ENCODE measurements at places on chromosomes 11 and 22. TPM values are rescaled to one million over a fixed set of nuclear protein-coding genes. Genes with fewer than 3 reads are reported as not detected.

DNA sequence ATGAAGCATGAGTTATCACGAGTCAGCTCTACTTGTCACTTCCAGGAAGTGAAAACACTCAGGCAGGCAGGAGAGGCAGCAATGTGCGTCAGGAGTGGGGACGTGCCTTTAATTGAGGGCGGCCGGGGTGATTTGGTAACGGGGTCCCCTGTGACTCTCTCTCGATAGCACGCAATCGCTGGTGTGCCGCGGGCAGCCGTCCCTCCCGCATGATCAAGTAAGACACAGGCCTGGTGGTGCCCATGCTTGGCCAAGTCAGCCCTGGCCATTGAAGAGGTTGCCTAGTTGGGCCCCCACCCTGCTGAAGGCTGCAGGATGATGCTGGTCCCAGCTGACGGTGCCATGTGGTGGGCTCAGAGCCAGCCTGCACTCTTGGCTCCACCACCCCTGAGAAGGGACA, 29.7 kb downstream of the CACNG2 start:
- DNase-seq = no peak

- DNase-seq = no peak
Observed at GRCh38 chr11:78822931-78823423, 248.3 kb upstream of the NARS2 start.

VPS26B gene
- 54.8 TPM for total RNA-seq

GRCh38 chr11:115396533-115396932, 107.7 kb downstream of the CADM1 start:
- no peak for DNase-seq

DNA sequence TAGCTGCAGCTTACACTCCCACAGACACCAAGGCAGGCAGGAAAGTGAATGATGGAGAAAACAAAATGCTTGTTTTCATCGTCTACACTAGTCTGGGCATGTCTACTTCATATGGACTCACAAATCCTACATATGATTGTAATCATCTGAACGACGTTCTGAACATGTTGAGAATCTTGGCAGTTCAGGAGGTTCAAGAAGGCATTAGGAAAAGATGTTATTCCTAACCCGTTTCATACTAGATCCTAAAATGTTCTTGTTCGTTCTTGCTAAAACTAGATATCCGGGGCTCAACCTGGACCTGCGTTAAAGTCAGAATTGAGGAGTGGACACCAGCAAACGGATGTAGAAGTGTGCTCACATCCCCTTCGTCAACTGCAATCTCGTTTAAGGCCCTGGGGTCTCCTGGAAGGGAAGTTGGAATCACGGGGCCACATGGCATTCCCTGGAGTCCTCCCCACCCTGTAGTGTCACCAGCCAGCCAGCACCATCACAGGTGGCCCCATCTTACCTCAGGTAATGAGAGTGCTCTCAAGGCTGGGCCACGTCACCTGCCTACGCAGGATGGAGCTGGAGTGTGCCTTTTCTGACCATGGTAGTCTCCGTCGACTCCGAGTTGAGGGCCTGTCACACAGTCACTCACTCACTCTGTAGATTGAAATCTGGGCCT, 37.3 kb downstream of the C11orf58 start:
- no peak for DNase-seq

- DNase-seq = peak; percentile 78
Observed at GRCh38 chr11:62909107-62909894, 11.9 kb downstream of the CHRM1 start.

GRCh38 chr11:19216709-19217374, 15.1 kb upstream of the CSRP3 start:
- DNase-seq = no peak

DNA sequence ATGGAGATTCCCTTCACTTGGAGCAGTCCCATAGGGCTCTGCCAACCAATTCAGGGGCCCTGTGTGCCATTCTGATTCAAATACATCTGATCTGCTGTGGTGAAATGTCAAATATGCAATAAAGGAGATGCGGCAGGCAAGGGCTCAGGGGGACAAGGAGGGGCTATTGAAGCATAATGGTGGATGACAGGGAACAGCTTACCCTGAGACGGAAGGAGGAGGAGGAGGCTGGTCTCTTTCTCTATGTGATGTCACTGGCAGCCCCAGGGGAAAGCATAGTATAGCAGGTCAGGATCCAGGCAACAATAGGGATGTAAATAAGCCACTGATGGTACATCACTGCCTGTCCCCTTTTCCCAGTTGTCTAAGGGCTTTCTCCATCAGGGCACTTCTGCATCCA, 350.9 kb upstream of the SYN3 start:
- no peak for DNase-seq

DNA sequence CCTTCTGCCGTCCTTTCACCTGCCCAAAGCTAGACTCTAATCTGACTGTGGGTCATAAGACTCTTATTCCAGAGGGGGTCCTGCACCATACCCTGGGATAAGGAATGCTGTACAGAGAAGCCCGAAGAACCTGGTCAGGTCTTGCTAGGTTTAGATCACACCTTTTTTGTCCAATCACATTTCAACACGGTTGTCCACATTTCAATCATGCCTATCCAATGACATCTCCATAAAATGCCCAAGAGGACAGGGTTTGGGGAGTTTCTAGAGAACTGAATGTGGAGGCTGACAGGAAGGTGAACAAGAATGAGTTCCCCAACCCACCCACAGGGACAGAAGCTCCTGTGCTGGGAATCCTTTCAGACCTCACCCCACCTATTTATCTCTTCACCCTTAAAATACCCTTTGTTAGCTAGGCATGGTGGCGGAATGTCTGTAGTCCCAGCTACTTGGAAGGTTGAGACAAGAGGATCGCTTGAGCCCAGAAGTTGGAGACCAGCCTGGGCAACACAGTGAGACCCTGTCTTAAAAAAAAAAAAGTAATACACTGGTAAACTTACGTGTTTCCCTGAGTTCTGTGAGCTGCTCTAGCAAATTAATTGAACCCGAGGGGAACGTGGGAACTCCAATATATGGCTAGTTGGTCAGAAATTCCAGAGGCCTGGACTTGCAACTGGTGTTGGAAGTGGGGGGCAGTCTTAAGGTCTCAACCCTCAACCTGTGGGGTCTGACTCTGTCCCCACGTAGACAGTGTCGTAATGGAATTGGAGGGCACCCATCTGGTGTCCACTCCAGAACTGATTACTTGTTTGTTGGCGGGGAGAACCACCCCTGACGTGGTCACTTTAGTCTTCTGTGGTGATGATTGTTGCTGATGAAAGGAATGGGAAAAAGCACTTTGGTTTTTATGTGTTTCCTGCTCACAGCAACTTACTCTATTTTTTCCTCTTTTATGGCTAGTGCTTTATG, 17.8 kb downstream of the TCIRG1 start:
- DNase-seq = no peak

- DNase-seq = peak; percentile 62
Observed at GRCh38 chr22:22787786-22788459, 99.7 kb upstream of the IGLL5 start.

RFPL3 gene
- total RNA-seq = not detected

ENTHD1 gene
- total RNA-seq = 0.09 TPM

DNA sequence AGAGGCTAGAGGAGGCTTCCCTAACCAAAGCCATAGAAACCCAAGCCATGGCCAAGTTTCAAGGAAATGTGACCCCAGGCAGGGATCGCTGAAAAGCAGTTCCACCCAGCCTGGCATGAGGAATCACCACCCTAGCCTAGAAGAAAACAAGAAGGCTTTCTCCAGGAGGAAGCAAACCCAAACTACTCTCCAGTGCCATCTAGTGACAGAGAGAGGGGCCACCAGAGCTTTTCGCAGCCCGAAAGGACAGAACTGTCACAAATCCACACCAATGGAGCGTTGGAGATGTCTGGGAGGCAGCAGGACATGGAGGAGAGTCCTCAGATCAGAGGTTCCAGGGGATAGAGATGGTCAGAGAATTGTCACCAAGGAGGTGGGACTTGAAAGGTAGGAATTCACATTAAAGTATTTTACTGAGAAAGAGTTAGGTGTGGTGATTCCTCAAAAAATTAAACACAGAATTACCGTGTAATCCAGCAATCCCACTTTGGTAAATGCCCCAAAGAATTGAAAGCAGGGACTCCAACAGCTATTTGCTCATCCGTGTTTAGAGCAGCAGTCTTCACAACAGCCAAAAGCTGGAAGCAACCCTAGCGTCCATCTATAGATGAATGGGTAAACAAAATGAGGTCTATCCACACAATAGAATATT, 67.3 kb upstream of the NUP50 start:
- peak; percentile 57 for DNase-seq

GRCh38 chr22:44816141-44816540, 63.8 kb downstream of the ARHGAP8 start:
- DNase-seq = no peak

DNA sequence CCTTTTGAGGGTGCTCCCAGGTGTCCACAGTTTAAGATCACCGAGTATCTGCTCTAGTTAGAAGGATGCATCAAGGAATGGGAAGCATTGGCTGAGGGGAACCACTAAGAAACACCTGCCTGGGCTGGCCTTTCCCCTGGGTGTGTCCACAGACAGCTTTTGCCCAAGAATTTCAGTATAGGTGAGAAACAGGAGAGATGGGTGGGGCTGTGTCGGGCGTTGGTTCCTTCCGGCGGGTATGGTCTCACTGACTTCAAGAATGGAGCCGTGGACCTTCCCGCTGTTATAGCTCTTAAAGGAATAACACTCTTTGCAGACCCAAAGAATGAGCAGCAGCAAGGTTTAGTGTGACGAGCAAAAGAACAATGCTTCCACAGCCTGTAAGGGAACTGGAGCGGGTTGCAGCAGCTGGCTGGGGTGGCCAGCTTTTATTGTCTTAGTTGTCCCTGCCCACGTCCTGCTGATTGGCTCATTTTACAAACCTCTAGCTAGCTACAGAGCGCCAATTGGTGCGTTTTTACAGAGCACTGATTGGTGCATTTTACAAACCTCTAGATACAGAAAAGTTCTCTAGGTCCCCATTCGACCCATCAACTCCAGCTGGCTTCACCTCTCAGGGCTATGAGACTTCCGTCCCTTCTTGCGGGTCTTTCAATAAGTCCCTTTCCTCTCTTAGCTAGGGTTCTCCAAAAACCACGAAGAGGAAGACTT, 2.4 kb downstream of the FADS1 start:
- no peak for DNase-seq

DNA sequence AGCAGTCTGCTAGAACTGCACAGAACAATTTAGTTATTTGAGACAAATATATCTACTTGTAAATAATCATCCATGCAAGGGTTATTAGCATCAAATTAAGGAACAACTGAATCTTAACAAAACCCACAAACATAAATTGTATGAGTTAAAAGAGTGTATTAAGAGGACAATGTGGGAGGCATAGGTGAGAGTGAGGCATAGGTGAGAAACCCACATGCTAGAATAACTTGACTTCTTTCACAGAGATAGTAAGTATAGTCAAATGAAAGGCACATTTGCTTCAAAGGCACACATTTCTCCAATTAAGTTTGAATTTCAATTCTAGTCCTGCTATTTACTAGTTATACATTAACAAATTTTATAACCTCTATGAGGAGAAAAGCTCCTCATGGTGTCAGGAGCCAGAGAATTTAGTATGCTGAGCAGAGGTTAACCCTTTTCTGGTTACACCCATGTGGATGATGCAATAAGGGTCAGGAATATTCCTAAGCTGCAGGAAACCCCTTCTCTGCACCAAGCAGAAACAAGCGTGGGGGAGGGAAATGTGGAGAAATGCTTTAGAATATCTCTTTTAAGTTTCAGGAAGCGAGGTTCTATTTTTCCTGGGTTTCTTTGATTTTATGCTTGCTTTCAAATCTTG, 264.2 kb downstream of the GRM5 start:
- no peak for DNase-seq

- DNase-seq = no peak
Observed at GRCh38 chr11:94830722-94831510, 62.8 kb downstream of the AMOTL1 start.

DNA sequence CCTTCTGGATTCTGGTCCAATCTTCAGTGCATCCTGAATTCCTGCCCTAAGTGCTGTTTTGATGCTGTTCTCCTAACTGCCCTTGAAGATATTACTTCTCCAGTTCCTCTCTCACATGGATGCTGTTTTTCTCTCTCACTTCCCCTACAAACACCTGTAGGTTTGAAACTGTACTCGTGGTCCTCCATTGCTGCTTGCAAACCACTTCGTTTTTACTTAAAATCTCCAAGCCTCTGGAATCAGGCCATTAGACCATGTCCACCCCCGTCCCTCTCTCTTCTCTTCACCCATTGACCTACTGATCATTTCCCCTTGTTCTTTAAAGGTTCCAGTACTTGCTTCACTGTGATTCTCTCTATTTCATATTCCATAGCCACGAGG, 988.1 kb downstream of the NTM start:
- no peak for DNase-seq

DNA sequence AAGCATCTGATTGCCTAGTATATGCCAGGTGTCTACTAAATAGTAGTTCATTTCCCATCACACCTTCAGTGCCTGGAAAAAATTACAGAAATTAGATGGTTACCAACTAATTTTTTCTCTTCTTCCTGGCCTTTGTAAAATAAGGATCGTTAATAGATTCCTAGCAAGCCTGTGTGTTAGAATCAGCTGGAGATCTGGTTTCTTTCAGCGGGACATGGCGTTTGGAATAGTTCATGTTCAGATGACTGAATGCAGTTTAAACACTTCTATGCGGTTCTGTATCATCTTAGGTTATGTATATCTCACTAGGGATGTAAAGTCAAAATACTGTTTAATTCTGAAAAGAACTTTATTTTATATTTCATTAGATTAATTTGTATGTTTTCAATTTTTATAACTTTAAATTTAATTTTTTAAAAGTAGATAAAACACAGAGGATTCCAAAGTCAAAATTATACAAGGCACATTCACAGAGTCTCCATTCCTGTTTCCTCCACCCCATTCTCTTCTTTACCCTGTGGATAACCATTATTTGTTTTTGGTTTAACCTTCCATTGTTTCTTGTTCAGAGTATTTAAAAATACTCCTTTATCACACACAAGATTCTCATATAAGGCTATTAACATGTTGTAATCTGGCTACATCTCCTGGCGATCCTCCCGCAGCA, 132.8 kb downstream of the ATXN10 start:
- no peak for DNase-seq

PKP3 gene
- 70.8 TPM for total RNA-seq

DNA sequence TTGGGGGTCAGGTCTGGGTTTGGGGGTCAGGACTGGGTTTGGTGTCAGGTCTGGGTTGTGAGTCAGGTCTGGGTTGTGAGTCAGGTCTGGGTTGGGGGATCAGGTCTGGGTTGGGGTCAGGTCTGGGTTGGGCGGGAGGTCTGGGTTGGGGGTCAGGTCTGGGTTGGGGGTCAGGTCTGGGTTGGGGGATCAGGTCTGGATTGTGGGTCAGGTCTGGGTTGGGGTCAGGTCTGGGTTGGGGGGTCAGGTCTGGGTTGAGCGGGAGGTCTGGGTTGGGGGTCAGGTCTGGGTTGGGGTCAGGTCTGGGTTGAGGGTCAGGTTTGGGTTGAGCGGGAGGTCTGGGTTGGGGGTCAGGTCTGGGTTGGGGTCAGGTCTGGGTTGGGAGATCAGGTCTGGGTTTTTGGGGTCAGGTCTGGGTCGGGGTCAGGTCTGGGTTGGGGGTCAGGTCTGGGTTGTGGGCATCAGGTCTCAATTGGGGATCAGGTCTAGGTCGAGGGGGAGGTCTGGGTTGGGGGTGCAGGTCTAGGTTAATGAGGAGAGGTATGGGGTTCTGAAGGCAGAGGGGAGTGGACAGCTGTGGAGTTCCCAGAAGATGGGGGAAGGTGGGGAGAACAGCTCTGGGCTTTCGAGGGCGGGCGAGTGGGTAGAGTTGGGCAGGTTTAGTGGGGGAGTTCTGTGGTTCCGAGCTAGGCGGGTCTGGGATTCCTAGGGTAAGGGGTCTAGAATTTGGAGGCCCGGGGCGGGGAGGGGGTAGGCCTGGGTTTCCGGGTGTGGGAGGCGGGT, 629 bp downstream of the TTLL8 start:
- DNase-seq = no peak
